ENCODE measurements at places on chromosomes 5 and 9.

DNA sequence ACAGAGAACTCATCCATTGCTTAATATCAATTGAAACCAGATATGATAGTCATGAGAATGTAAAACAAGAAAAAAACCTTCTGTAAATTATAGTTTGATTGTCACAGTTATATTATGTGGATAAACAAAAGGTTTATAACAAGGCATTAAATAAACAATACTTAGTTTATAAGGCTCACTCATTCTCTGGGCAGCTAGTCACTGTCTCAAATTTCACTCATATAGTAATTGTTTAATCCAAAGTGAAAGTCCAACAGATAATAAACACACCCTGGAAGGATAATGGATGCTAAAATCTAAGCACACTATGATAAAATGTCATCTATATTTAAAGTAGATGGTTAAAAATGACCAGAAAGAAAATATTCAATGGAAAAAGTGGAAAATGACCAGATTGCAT lies 30.8 kb upstream of the SLC12A2 start:
- no peak for DNase-seq

DNA sequence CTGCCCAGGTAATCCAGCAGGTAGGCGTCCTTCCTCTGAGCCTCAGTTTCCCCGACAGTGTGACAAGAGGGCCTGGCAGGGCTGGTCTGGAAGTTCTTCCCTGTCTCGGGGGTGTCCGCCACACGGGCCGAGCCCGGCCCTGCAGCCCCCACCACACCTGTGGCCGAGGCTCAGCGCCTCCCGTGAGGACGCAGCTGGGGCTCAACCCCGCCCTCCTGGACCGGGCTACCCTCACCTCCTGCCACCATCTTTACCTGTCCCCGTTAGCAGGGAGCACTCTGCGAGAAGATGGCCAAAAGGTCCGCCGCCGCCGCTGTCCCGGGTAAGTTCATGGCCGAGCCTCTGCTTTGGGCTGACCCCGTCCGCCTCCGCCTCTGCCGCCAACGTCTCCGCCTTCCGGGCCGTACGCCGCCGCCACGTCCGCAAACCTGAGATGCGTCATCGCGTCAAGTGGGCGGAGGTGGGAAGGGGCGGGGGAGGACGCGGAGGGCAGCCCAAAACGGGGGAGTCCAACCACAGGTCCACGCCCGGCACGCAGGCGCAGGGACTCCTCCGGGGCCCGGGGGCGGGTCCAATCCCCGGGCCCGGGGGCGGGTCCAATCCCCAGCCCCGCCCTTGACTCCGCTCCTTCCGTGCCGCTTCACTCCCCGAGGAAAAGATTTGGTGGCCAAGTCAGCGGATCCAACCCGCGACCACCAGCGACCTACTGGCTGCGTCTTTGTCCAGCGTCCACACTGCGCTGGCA lies at the start of gene LYSMD3:
Gene LYSMD3, minus strand, starts transcription at position 391 of the 745 bp plus-strand sequence. CDS start 4,295 bp downstream, outside the sequence.
- DNase-seq, result peak; percentile 58

- DNase-seq, result no peak
Observed at GRCh38 chr9:99055384-99055783, 49.5 kb upstream of the TGFBR1 start.

DNA sequence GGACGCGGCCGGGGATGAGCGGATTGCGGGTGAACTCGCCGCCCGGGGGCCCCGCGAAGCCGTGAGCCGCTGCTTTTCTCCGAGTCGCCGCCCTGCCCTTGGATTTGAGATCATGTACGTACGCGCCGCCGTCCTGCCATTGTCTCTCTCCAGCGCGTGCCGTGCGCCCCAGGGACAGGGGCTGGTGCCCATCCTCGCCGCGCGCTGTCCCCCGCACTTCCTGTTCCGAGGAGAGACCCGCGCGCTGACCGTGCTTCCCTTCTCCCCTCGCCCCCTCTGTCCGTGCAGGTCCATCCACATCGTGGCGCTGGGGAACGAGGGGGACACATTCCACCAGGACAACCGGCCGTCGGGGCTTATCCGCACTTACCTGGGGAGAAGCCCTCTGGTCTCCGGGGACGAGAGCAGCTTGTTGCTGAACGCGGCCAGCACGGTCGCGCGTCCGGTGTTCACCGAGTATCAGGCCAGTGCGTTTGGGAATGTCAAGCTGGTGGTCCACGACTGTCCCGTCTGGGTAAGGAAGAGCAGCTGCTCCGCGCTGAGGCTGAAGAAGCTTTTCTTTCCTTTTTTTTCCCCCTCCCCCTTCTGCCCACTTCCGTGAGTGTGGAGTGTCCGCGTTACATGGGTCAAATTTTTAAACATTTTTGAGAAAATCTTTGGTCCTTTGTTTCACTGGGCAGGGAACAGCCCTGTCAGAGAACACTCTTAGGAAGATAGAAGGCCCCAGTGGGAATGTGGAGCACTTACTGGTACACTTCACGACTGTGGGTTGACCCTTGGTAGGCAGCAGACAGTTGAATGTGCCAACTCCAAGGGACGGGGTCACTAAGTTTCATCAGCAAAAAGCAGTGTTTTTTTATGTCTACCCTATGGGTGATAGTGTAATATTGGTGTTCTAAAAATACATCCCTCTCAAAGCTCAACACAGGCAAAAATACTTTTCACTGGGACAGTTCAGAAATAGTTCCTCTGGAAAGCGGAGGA lies 727 bp downstream of the RHOBTB3 start:
- DNase-seq, result no peak

- DNase-seq, result no peak
Observed at GRCh38 chr5:7844901-7845300, 6.0 kb downstream of the CFAP90 start.
